AG09309 (cell line): ENCODE measurements at places on chromosomes 2 and 18.

- DNase-seq, result no peak
Observed at GRCh38 chr2:173286153-173286809, 68.4 kb upstream of the CDCA7 start.

DNA sequence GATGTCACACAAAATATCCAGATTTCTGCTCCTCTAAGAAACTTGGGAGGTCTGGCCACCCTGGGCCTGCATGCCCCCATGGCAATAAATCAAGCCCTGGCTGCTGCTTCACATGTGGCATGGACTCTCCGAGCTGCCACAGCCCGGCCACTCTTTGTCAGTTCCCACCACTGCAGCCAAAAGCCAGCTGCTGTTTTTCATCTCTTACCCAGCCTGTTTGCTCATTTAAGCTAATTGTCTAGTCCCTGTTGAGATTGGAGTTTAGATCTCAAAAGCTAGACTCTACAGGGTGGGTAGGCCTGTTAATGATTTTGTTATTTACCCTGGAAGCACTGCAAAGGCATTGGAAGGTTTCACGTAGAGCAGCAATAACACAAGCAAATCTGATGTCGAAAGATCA is 20.9 kb upstream of the ANXA4 start:
- no peak for DNase-seq

- DNase-seq, result no peak
Observed at GRCh38 chr2:162030363-162031190, 43.4 kb downstream of the DPP4 start.

GRCh38 chr2:235850289-235850688 is 317.9 kb downstream of the GBX2 start:
- DNase-seq, result no peak

GRCh38 chr2:34899079-34899478 is 1300.0 kb upstream of the FAM98A start:
- DNase-seq, result no peak

- DNase-seq, result no peak
Observed at GRCh38 chr18:44911773-44912172, 231.1 kb downstream of the SETBP1 start.
